ENCODE measurements at places on chromosomes 16 and 17.

GRCh38 chr17:74595037-74595750 is 3.1 kb upstream of the CD300LD start:
- DNase-seq: no peak
- no peaks in the 10 kb centered on the region for H3K4me1 ChIP-seq
- no peak overlapping the region for H3K27ac ChIP-seq
- no peaks in the 10 kb centered on the region for H3K36me3 ChIP-seq
- peaks cover 83% of the 10 kb centered on the region for H3K27me3 ChIP-seq

GRCh38 chr17:4519361-4519788 is 20.7 kb downstream of the SPNS2 start:
- H3K27ac ChIP-seq: peak overlapping the region; percentile 87
- DNase-seq: peak; percentile 75
- no peaks in the 10 kb centered on the region for H3K27me3 ChIP-seq
- H3K4me3 ChIP-seq: no peak overlapping the region
- H3K36me3 ChIP-seq: peaks cover 16% of the 10 kb centered on the region

DNA sequence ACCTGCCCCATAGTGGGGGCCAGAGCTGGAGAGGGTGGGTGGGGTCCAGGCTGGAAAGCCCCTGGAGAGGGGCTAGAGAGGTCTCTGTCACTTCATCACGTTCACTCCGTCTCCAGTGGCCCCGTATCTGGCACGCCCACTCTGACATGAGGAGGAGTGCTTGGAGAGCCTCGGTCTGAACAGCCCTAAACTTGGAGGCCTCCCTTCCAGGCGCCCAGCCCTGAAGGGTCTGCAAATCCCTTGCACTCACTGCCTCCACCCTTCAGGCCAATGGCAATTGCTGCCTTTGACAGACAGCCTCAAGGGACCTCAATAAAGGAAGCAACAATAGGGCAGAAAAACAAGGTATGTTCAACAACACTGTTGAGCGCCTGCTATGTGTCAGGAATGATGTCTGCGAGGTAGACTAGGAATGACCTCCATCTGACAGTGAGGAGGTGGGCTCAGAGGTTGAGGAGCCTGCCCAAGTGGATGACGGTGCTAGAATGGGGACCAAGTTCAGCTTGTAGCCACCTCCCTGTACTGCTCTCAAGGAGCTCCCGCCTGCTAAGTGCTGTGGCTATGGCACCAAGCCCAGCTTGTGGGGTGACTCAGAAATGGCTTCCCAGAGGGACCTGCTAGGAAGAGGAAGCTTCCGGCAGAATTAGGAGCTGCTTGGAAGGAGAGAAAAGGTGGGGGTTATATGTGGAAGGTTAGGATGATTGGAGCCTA is 2.9 kb upstream of the EPX start:
- H3K27me3 ChIP-seq: peaks cover 87% of the 10 kb centered on the region
- no peaks in the 10 kb centered on the region for H3K36me3 ChIP-seq
- H3K4me1 ChIP-seq: no peaks in the 10 kb centered on the region
- H3K27ac ChIP-seq: no peak overlapping the region
- peak; percentile 67 for DNase-seq

GRCh38 chr16:19439483-19439882 is 21.8 kb downstream of the TMC5 start:
- H3K27ac ChIP-seq: no peak overlapping the region
- DNase-seq: no peak
- peaks cover 78% of the 10 kb centered on the region for H3K36me3 ChIP-seq
- H3K4me3 ChIP-seq: no peak overlapping the region
- H3K4me1 ChIP-seq: peaks cover 6% of the 10 kb centered on the region

All from PC-9 (cell line).